ENCODE measurements at places on chromosomes 2 and 18. TPM values are rescaled to one million over a fixed set of nuclear protein-coding genes. Genes with fewer than 3 reads are reported as not detected.

The CD207 gene
- not detected for total RNA-seq

The CD8B2 gene
- total RNA-seq = not detected

The TXNDC9 gene
- 75.7 TPM for total RNA-seq

The ABCG5 gene
- total RNA-seq = not detected

The SCLY gene
- 11.6 TPM for total RNA-seq

The BCL2 gene
- total RNA-seq = 11.9 TPM

The CAPN13 gene
- total RNA-seq = not detected

The PFN4 gene
- not detected for total RNA-seq

The ALK gene
- under 0.01 TPM for total RNA-seq

The DLX1 gene
- 2.4 TPM for total RNA-seq

The AFTPH gene
- total RNA-seq = 32.7 TPM

The GPR75 gene
- 1.8 TPM for total RNA-seq

The NEUROD1 gene
- not detected for total RNA-seq

The SERPINB10 gene
- 0.29 TPM for total RNA-seq

The LRATD1 gene
- 10.0 TPM for total RNA-seq

The CHRND gene
- total RNA-seq = not detected

The SCYGR4 gene
- total RNA-seq = not detected

The RAB17 gene
- not detected for total RNA-seq

The ALS2 gene
- total RNA-seq = 39.1 TPM

The RGPD3 gene
- 0.59 TPM for total RNA-seq

Measured in osteoblast (primary cell).